ENCODE measurements at places on chromosomes 5 and 9.
A peak's percentile ranks its signal among the peaks of the same experiment; 100 is the strongest.

- no peak for DNase-seq
Measured at GRCh38 chr9:8221462-8221861, 421.9 kb upstream of the DMAC1 start.

- no peak for DNase-seq
Measured at GRCh38 chr9:124858330-124859046, 3.3 kb downstream of the RPL35 start.

GRCh38 chr5:72511366-72511765, 4.2 kb upstream of the ZNF366 start:
- no peak for DNase-seq

DNA sequence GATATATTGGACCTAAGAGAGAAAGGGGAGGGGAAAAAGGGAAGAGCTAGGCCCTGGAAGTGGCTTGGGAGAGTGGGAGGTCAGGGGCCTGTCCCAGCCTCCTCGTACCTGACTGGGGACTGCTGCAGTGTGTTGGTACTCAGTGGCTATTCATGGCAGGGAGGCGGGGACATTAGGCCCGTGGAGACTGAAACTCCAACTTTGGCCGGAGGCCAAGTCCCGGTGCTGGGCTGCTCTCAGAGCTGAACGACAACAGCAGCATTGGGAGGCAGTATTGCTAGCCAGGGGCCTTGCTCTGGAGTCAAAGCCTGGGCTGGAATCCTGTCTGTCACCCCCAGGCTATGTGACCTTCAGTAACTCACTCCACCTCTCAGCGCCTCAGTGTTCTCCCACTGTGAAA, 37.8 kb downstream of the NEURL1B start:
- no peak for DNase-seq

GRCh38 chr5:112548246-112548881, 129.3 kb upstream of the EPB41L4A start:
- peak; percentile 45 for DNase-seq

DNA sequence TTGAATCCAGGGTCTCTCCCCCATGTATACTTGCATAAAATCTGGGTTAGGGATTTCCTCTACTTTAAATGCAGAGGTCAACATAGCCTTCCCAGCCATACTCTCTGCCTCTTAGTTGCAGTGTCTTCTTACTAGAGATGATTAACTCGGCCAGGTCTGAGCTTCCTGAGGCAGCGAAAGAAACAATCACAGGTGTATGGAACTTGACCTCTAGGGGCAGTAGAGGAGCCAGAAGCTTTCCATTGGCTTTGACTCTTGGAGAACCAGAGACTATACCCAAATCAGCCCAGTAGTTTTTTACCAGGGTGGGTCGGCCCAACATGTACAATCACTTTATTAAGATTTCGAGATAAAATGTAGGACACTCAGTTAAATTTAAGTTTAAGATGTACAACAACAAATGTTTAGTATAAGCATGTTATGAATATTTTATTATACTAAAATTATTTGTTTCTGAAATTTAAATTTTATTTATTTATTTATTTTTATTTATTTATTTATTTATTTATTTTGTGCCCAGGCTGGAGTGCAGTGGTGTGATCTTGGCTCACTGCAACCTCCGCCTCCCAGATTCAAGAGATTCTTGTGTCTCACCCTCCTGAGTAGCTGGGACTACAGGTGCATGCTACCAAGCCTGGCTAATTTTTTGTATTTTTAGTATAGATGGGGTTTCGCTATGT, 48.0 kb upstream of the DMRT3 start:
- DNase-seq, result no peak

DNA sequence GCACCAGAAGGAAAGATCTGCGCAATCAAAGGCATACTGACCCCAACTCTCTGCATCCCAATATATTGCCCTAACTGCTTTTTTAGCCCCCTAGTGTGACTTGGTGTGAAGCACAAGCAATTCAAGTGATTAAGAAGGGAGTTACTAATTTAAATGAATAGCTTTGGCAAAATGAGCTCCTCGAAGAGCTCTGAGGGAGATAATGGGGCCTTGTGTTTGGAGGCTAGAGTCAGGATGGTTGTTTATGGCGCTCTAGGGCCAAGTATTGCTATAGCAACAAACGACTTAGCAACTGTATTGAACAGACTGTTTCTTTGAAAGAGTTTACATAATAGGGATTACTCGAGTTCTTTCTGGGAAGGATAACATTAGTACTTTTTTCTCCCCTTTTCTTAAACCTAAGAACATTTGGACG, 11.5 kb upstream of the C5orf58 start:
- no peak for DNase-seq

DNA sequence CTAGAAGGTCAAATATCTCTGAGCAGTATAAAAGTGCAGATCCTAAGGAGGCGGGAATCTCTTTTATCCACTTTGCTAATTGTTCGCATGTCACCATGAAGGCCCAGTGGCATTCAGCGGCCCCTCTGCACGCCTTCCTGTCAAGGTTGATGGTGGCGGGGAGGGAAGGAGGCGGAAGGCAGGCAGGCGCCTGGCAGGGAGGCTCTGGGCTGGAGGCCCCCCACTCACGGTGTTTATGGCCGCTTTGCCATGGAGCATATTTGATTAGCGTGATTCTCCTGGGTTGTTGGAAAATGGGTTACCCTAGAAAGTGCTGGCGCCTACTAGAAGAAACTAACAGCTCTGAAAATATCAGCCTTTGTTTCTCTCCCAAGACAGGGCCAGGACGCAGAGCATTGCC, 209.6 kb downstream of the FSTL4 start:
- DNase-seq, result no peak

GRCh38 chr9:105098370-105098769, 146.1 kb upstream of the SLC44A1 start:
- DNase-seq, result no peak

All from AG04449 (cell line).